Left renal cortex interstitium (tissue), 4 donors: ENCODE measurements at places on chromosomes 2 and 18.

- DNase-seq, result no peak
These were observed 22.0 kb upstream of the CYP1B1 start for GRCh38 chr2:38097988-38098385.

DNA sequence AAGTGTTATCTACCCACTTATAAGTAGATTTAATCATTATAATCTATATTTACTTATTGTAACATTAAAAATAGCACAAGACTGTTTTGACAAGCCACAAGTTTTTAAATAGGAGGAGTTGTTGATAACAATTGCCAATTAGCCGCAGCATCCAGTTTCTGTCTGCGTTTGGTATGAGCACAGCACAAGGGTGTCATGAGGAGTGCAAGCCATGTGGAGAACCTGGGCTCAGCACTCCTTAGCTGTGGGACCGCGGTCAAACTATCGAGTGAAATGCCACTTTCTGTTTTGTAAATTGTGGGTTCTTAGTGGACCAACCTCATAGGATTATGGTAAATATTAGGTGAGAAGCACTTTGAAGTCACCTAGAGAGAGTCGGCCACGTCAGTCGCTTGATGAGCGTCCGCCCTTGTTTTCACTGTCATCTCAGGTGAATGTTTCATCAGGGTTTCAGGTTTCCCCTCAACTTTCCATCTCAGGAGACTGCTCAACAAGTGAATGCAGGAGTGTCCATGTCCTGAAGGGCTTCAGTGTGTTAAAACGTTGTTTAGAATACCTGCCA lies 294.5 kb downstream of the ZNF407 start:
- DNase-seq, result no peak

DNA sequence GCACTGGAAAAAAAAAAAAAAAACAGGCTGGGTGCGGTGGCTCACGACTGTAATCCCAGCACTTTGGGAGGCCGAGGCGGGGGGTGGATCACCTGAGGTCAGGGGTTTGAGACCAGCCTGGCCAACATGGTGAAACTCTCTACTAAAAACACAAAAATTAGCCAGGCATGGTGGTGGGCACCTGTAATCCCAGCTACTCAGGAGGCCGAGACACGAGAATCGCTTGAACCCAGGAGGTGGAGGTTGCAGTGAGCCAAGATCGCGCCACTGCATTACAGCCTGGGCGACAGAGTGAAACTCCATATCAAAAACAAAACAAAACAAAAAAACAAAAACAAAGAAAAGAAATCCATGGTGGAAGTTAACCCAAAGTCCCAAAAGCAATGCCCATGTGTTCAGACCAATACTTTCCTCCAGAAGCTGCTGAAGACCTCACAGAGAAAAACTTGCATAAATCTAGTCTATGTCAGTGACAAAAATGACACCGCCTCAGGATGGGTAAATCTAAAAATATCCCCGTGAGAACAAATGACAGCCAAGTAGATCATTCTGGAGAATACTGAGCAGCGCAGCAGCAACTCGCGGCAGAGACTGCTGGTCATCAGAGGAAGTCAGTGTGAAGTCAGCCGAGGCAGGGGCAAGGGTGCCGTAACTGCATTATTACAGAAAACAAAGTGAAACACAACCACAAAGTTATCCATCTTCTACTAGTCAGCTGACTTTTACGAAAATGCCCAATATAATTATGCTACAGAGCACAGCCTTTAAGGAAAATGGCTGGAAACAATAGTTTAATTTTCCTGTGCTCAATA lies 41.0 kb downstream of the LPIN2 start:
- no peak for DNase-seq

DNA sequence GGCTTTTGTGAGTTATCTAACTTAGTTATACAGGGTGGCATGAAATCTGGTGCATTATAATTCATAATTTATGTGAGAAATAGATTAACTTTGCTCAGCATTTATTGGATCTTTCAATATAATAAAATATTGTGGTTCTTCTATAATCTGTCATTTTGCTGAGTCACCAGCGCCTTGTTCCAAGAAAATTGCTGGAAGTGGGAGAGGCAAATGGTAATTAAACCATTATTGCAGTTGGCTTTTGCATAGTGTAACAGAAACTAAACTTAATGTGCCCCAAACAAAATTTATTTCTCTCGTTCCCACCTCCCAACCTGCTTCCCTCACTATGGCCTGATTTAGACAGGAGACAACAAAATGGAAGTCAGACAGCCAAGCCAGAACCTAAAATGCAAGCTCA lies 146.3 kb downstream of the GALR1 start:
- DNase-seq, result no peak

GRCh38 chr2:143720095-143720664 lies 591.0 kb downstream of the ARHGAP15 start:
- no peak for DNase-seq

GRCh38 chr2:5285872-5286769 lies 406.1 kb upstream of the SOX11 start:
- DNase-seq, result no peak

DNA sequence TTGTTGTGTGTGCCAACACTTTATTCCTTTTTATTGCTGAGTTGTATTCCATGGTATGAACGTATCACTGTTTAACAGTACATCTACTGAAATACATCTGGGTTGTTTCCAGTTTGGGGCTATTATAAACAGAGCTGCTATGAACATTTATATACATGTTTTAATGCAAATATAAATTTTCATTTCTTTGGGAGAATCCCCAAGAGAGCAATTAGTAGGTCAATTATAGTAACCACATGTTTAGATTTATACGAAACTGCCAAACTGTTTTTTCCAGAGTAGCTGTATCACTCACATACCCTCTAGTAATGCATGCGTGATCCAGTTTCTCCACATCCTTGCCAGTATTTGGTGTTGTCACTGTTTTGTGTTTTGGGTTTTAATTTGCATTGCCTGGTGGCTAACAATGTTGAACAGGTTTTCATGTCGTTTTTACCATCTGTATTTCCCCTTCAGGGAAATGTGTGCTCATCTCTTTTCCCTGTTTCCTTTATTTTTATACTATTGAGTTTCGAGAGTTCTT lies 81.0 kb downstream of the TMEM131 start:
- DNase-seq, result no peak

- DNase-seq, result no peak
These were observed 35.6 kb downstream of the HDAC4 start for GRCh38 chr2:239365071-239365781.

DNA sequence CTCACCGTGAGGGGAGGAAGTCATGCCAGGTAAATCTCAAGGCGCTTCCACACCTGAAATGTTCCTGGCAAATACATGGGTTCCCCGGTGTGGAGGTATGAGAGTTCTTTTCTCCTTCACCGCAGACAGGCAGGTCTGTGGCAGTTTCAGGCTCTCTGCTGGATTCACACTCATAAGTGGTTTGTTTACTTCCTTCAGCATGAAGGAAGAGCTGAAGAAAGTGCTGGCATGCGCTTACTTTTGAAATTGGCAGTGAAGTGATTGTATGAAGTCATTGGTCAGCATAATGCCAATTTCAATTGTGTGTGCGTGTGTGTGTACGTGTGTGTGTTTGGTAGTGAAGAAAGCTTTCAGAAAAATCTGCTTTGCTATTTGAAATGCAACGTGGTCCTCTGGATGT lies 43.4 kb downstream of the RNF144A start:
- DNase-seq, result no peak

DNA sequence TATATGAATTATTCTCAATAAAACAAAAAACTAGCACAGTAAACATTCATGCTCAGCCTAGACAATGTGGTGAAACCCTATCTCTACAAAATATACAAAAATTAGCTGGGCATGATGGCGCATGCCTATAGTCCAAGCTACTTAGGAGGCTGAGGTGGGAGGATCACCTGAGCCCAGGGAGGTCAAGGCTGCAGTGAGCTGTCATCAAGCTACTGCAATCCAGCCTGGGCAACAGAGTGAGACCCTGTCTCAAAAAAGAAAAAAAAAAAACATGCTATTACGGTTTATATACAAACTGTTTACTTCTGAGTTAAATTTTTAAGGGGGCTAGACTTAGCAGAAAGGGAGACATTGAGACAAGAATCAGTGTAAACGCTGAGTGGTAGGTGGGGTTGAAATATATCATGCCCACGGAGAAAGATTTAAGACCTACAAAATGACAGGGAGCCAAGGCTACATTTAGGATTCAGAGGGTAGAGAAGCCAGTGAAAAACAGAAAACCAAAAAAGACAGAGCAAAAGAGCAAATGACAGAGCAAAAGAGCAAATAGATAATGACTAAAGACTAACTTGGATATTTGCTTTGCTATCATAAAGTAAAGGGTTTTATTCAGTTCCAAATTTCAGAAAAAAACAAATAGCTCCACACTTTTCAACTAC lies 7.5 kb downstream of the TTC32 start:
- DNase-seq, result no peak

DNA sequence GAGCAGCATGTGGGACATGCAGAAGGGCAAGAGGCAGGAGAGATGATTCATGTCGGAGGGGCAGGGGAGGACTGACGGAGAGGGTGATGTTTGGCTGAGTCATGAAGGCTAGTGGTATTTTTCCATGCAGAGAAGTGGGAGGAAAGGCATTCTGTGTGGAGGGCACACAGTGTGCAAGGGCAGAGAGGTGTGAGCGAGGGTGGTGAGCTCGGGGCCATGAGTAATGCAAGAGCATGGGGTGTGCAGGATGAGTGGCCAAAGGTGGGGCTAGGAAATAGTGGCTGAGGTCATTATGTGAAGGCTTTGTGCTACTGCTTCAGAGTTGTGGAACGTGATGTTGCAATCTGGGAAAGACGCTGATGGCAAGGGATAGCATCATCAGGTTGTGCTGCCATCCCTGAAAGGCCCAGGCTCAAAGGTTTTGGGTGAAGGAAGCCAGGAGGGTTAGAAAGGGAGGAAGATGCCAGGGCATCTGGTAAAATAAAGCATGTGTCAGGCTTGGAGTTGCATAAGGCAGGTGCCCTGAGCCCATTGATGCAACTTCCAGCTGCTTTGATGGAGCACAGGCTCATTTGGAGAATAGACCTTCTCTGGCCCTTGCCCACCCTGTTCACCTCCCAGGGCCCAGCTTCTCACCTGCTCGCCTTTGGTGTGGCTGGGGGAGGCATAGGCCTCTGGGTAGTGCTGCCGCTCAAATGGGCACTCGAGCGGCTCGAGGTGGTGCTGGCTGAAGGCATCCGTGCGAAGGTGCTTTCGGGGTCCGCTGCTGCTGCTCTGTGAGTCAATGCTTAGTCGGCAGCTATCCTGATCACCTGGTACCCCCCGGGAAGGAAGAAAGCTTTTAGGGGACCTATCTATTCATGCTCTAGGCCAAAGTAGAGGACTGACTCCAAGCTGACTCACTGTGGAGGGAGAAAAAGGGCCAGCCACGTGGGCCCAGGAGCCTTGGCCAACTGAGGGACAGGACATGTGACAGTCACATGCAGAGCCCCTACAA lies 37.5 kb downstream of the PAX8 start:
- no peak for DNase-seq

DNA sequence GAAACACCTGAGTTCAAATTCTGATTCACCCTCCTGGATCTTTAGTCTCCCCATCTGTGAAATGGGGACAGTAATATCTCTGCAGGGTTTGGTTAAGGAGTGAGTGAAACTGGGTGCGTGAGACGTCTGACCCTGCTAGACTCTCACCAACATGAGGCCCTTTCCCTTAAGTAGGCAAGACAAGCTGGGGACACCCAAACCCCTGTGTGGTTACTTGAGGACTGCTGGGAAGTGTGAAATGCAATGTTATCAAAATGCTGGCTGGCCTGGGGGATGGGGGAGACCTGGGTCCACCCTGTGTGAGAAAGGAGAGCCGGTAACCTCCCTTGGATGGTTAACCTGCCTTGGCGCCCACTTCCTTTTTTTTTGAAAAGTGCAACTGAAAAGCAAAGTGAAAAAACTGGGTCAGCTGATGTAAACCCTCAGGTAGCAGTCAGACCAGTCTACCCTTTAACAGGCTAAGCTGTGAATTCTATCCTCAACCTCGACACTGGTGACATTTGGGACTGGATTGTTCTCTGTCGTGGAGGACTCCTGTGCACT lies 82.3 kb downstream of the INPP5D start:
- no peak for DNase-seq

DNA sequence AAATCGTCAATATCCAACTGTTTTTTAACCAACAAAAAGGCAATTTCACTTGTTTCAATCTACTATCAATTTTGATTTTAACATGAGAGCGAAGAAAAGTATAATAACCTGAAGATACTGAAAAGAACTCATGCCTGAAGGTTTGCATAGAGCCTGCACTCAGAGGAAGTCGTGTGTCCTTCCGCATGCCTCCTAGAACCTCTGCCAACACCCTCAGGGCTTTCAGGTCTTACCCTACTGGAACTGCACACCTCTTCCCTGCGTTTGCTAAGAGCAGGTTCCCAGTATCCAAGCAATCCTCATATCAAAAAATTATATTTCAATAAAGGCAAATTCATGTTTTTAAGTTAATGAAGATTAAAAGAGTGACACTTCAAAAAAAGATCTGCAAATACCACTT lies 74.7 kb downstream of the PIAS2 start:
- no peak for DNase-seq

- DNase-seq, result no peak
These were observed 69.5 kb upstream of the PSME4 start for GRCh38 chr2:54040250-54040649.

- DNase-seq, result no peak
These were observed 1.2 kb downstream of the TXNL1 start for GRCh38 chr18:56637176-56637575.

- DNase-seq, result no peak
These were observed 149.7 kb downstream of the HNMT start for GRCh38 chr2:138113871-138114525.

DNA sequence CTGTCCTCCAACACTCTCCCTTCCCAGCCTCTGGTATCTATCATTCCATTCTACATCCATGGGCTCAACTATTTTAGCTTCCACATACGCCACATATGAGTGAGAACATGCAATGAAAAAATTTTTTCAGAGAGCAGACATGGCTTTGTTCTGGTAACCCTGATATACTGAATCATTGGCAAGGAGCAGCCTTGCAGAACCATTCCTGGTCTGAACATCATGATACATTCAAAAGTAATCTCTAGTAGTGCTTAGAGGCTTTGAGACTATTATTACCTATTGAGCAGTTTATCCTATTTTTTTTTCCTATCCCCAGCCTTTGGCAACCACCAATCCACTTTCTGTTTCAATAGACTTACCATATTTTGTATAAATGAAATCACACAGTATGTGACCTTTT lies 393.1 kb upstream of the KCNH7 start:
- DNase-seq, result no peak

- no peak for DNase-seq
These were observed 48.6 kb downstream of the SH3RF3 start for GRCh38 chr2:109177635-109178034.

- no peak for DNase-seq
These were observed 274.5 kb downstream of the SLC8A1 start for GRCh38 chr2:40177366-40177765.

DNA sequence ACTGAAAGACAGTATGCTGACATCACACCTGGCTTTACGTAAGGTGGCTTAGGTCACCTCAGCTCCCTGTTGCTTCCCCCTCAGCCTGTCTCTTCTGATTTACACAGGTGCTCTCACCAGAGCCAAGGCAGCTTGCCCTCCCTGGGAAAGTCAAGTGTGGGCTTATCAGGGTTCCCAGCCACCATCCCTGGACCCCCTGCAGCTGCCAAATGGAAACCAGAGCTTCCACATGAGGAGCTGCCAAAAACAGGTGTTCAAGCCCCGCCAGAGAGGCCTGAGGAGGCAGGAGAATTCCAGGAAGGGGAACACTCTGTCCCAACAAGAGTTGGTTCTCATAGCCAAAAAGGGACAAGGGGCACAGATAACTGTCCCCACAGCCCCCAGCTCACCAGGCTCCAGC lies 266.7 kb downstream of the ATAD2B start:
- DNase-seq, result no peak
